ENCODE measurements at places on chromosomes 16 and 17.

DNA sequence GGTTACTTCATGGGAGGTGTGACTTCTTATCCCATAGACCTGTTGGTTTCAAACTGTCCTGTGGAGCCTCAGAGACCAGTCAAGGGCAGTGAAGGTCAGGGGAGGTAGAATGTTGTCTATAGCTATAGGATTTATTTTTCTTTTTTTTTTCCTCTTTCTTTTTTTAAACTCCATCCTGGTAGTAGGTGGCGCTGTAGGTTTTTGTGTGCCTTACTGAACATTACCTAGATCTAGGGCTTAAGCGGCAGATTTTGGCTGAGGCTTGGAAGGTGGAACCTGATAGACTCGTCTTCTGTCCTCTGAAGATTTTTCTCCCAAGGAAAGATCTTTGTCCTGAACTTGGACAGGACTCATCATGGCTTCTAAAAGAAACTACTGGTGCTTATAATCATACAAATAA is 8.2 kb upstream of the LASP1NB start:
- DNase-seq: no peak

DNA sequence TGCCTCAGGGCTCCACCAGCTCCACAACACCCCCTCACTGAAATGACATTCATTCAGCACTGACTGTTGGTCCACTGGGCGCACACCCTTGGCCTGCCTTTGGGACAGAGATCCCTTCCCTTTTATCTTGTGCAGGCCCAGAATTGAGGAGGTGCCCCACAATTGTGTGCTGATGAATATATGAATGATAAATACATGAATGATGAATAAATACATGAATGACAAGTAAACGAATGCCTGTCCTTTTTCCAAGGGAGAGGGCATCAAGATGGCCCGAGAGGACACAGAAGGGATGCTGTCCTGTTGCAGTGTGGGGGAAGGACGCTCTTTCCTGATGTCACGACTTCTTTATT is 5.7 kb downstream of the CCR7 start:
- DNase-seq: no peak

DNA sequence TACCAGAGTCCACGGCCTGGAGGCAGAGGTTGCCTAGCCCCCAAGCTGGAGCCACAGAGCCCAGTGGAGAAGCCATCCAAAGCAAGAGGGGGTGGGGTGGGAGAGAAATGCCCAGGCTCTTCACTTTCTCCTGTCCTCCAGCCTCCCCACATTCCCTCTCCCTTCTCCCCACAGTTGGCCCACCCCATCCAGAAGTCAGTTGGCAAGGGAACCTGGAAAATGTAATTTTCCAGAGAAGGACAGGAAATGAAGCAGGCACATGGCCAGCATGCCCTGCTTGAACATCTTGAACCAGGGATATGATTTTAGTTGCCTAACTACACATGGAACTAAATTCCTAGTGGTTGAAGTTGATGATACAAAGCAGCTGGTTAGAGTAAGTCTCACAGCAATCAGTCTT is 73.3 kb upstream of the IRX6 start:
- no peak for DNase-seq

DNA sequence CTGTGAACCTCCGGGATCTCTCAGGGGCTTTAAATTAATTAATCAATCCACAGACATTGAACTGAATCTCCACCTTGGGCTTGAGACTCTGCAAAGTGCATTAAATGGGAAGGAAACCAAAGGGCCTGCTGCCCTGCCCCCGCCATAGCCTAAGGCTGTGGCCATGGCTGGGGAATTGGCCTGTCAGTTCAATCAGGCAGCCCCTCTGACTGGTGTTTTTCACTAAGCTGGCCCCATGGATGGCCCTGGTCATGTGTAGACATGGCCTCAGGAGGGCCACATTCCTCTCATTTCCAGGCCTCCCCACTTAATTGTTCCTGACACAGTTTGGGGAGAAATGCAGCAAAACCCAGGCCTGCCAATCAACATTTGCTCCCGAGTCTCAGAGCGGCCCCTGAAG is 499.8 kb downstream of the WWOX start:
- DNase-seq: no peak

DNA sequence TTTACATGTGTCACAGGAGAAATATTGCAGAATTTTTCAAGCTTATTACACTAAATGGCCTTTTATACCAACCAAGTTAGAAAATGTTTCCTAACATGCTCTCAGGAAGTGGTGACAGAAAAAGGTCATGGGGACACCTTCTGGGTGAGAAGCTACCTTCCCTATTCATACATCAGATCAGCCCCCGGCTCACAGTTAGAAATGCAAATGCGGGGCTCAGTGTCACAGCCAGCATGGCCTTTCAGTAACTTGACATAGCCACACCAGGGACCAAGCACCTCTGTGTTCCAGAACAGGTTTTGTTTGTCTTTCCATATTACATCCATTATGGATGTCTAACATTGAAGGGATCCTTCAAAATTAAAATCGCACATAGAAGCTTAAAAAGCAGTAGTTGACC is 59.5 kb downstream of the CHD9NB start:
- no peak for DNase-seq
